ENCODE measurements at places on chromosomes 2 and 18. TPM values are rescaled to one million over a fixed set of nuclear protein-coding genes. Genes with fewer than 3 reads are reported as not detected.

Gene EFHD1
- total RNA-seq = 13.7 TPM

Gene SMPD4
- 14.4 TPM for total RNA-seq

GRCh38 chr2:237661799-237662328 lies 34.5 kb downstream of the LRRFIP1 start:
- no peak for DNase-seq

- no peak for DNase-seq
These were observed 13.5 kb upstream of the UBXN4 start for GRCh38 chr2:135728064-135728743.

Gene NEB
- 2.4 TPM for total RNA-seq

DNA sequence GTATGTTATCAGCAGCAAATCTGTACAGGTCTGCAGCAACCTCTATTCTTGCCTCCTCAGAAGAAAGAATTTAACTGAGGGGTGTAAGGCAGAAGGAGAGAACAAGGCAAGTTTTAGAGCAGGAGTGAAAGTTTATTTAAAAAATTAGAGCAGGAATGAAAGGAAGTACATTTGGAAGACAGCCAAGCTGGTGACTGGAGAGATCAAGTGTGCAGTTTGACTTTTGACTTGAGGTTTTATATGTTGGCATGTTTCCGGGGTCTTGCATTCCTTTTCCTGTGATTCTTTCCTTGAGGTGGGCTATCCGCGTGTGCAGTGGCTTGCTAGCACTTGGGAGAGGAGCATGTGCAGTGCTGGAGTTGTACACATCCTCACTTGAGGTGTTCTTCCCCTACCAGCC lies 16.5 kb upstream of the CERS6 start:
- no peak for DNase-seq

DNA sequence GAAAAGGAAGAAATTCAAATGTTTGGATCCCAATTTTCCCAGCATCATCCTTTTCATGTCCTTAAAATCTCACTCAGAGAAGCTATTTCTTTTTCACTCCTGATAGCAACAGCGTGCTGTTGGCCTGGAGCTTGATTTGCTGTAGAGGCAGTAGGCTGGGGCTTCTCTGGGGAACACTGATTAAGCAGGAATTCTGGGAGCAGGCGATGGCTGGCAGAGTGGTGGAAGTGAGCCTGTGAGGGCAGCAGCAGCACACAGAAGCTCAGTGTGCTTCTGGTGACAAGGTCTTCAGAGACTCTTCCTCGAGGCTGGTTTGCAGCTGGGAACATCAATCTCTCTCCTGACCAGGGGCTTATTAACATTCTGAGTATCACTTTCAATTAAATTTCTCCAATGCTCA lies 284.6 kb downstream of the DPP10 start:
- DNase-seq = peak; percentile 36

DNA sequence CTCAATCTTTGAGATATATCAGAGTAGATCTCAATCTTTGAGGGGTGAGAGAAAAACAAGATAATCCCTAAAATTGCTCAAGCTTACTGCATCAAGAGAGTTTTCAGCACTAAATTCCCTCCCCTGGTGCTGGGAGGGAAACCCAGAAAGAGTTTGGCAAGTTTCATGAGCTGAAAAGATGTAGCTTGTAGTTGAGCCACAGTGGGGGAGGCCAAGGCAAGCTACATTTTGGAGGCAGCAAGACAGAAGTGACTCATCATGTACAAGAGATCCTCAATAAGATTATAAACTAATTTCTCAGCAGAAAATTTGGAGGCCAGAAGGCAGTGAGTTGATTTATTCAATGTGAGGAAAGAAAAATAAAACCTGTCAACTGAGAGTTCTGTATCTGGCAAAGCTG lies 308.2 kb downstream of the PIEZO2 start:
- no peak for DNase-seq

DNA sequence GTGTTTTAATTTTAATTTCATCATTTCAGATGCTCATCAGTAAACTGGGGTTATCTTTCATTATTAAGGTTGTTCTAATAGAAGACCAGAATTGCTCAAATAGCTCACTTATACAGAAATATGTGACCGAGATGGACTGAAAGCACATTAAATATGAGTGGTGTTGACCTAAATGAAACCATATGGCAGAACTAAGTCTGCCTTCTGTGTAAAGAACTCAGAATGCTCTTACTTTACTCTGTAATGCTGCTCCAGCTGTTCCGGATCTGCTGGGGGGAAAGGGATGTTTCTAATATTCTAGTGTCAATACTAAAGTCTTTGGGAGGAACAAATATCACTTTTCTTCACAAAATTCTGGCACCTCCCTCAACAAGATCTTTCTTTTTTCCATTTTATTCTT lies 131.0 kb downstream of the DPP4 start:
- DNase-seq = no peak

Gene IL1RL2
- 2.0 TPM for total RNA-seq

Gene PRKAG3
- total RNA-seq = 0.06 TPM

- no peak for DNase-seq
These were observed 92.1 kb downstream of the ADAM23 start for GRCh38 chr2:206535260-206535986.

Gene RBFA
- 29.2 TPM for total RNA-seq

DNA sequence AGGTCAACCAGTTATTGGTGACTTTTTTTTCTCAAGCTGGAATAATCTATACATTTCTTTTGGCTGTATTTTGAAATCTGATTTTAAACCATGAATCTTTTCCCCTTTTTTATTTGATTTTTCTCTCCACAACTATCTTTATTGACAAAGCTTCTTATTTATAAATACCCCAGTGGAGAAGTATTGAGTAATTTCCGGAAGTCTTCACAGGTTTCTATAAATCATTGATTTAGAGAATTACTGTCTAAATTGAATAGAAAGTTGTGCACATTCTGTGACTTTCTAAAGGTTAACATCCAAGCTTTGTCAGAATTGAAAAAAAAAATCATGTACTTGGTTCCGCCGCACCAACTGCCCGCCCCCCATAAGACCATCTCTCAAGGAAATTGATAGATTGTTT lies 39.8 kb downstream of the XRCC5 start:
- no peak for DNase-seq

- DNase-seq = peak; percentile 28
These were observed 52.2 kb upstream of the KCNH7 start for GRCh38 chr2:162890690-162891311.

- DNase-seq = no peak
These were observed 436.8 kb upstream of the CWC22 start for GRCh38 chr2:180443888-180444287.

Gene ZNF516
- 25.1 TPM for total RNA-seq

Gene NT5DC4
- total RNA-seq = 0.10 TPM

Measured in spinal cord (tissue), 10 donors.